Uterus (tissue), 4 donors: ENCODE measurements at places on chromosomes 1 and 21.

GRCh38 chr1:159879977-159880376 is 17.5 kb upstream of the VSIG8 start:
- no peak for DNase-seq

DNA sequence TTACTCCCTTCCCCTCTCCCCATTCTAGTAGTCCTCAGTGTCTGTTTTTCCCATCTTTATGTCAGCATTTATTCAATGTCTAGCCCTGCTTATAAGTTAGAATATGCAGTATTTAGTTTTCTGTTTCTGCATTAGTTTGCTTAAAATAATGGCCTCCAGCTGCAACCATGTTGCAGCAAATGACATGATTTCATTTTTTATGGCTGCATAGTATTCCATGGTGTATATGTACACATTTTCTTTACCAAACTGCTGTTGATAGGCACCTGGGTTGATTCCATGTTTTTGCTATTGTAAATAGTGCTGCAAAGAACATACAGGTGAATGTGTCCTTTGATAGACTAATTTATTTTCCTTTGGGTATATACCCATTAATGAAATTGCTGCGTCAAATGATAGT is 267.7 kb downstream of the SRGAP2C start:
- no peak for DNase-seq

DNA sequence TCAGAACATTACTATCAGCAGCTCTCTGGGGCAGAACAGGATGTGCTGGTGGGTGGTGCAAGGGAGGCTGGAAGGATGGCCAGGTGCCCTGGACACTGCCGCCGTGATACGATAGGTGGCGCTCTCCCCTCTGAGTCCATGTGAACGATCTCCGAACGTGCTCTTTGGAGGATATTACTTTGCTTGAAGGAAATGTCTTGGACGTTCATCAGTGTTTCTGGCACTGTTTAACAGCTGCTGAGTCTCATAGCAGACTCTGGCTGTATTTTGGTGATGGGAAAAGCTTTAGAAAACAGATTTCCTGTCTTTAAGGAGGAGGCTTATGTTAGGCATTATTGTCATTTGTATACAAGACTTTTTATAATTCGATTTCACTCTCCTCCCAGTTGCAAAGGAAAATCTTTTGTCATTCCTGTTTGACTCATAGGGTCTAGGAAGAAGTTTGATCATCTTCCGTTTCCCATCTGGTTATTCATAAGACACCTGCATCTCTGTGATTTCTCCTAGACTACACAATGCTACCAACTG is 386.2 kb upstream of the ADGRL2 start:
- DNase-seq, result peak; percentile 36

DNA sequence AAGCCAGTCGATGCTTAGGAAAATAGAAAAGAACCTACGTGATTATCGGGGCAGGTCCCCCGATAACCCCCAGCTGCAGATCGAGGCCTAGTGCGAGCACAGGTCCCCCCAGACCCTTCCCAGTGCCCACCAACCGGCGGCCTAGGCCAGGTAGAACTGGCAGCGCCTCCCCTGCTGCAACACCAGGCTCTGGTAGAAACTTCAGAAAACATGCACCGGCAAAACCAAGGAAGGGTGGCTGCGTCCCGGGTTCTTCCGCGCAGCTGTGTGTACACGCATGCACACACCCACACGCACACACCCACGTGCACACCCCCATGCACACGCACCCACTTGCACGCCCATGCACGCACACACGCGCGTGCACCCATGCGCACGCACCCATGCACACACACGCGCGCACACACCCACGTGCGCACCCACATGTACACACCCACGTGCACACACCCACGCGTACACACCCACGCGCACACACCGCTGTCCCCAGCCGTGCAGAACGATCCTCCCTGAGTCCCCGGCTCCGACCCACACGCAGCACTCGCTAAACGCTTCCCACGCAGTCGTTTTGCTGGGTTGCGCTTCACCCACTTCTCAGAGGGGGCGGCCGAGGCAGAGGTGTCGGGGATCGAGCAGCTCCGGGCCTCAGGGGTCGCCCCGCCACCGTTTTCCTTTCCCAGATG is 5.2 kb downstream of the TSPEAR start:
- DNase-seq, result no peak

- DNase-seq, result no peak
These were observed 14.4 kb upstream of the ZNF362 start for GRCh38 chr1:33241866-33242265.

GRCh38 chr1:29677028-29678024 is 441.0 kb downstream of the PTPRU start:
- DNase-seq, result no peak

GRCh38 chr1:93082313-93082712 is 3.2 kb downstream of the MTF2 start:
- DNase-seq, result no peak

DNA sequence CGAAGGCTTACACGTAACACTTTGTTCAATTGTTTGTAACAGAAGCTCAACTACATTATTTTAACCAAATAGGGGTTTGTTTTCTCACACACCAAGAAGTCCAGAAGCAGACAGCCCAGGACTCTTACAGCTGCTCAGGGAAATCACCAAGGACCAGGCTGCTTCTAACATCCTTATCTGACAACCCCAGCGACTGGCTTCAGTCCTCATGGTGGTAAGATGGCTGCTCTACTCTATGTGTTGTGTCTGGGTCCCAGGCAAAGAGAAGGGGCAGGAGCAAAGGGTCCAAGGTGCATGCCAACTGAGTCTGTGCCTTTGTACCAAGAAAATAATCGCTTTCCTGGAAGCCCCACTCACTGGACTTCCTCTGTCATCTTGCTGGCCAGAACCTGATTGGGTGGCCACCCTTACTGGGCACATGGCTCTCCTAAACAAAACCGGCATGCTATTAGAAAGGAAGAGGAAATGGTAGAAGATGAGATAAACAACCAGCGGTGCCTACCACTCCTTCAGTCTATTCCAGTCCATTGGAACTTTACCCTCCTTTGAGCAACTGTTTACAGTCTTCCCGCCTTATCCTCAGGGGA is 34.1 kb upstream of the LRRC8D start:
- DNase-seq, result no peak

GRCh38 chr1:55212349-55213150 is 2.6 kb downstream of the USP24 start:
- no peak for DNase-seq

DNA sequence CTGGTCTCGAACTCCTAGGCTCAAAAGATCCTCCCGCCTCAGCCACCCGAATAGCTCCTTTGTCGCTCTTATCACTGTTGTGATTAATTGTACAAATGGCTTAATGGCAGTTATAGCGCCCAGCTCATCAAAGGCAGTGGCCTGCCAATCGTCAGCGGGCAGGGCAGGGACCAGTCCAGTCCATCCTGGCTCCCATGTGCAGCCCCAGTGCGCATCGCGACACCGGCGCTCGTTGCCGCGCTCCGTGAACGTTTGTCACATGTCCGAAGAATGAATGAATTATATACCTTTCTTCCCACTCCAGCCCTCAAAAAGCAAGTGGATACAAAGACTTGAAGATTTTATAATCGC is 18.4 kb downstream of the MTX1 start:
- DNase-seq, result no peak

- DNase-seq, result no peak
These were observed 31.4 kb upstream of the WASF2 start for GRCh38 chr1:27521336-27521831.

DNA sequence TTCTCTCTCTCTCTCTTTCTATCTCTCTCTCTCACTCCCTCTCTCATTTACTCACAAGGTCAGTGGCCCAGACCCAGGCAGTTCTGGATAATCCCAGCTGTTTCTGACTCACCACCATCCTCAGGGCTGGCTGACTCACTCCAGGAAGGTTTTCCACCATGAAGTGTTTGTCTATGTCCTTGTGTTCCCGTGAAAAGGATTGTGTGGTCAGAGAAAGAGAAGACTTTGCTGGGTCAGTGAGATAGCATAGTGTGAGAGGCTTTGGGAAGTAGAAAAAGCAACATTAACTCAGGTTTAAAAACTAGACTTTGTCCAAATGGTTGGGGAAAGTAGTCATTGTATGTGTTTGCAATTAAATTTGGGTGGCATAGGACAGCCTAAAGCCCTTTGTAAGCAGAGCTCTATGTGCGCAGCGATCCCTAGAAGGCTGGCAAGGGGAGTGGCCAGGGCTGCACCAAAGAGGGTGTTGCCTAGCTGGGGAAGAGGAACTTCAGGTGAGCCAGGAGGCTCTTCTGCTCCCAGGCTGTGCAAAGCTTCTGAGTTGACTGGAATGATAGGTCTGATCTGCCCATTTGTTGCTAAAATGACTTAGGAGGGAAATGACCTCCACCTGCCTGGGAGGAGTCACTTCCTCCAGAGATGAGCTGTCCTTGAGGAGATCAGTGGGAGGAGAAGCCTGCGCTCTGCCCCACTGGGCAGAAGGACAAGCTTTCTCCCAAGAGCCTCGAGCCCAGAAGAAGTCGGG is 4.9 kb upstream of the CAPN2 start:
- peak; percentile 91 for DNase-seq

DNA sequence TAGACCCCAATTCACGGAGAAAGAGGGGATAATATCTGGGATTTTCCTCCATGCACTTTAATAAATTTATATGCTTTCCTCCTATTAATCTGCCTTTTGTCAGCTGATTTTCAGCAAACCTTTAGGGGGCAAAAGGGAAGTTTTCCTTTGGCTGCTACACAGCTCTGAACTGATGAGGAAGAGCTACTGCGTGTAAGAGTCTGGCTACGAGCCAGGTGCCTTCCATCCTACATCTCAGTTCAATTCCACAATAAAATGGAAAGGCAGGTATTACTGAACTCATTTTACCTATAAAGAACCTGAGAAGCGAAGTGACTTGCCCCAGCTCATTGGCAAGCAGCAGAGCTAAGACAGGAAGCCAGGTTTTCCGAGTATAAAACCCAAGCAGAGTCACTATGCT is 28.3 kb upstream of the ZNF326 start:
- DNase-seq, result no peak

- no peak for DNase-seq
These were observed 288.3 kb downstream of the PTPRC start for GRCh38 chr1:198927129-198927528.

DNA sequence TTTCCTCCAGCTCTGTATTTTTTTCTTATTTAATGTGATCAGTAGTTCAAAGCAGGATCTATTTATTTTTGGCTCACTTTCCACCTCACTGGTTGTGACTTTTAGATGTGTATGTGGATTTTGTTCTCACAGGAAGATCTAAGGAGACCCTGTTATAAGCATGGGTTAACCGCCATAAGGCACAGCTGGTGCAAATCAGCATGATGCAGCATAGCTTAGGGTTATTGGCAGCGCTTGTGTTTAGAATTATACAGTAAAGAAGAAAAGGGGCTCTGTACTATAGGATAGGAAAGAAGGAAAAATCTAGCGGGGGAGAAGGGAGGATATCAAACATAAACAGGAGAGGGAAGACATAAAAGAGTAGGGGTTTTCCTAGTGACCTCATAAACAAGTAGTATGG is 26.9 kb upstream of the RGL1 start:
- no peak for DNase-seq

DNA sequence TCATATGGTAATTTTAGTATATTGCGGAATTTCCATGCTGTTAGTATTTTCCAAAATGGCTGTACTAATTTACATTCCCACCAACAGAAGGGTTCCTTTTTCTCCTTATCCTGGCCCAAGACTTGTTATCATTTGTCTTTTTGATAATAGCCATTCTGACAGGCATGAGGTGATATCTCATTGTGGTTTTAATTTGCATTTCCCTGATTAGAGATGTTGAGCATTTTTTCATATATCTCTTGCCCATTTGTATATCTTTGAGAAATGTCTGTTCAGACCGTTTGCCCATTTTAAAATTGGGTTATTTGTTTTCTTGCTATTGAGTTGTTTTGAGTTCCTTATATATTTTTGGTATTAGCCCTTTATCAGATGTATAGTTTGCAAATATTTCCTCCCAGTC is 14.0 kb downstream of the CAPZA1 start:
- no peak for DNase-seq

GRCh38 chr21:41367945-41368734 is 6.3 kb downstream of the MX2 start:
- DNase-seq, result no peak

DNA sequence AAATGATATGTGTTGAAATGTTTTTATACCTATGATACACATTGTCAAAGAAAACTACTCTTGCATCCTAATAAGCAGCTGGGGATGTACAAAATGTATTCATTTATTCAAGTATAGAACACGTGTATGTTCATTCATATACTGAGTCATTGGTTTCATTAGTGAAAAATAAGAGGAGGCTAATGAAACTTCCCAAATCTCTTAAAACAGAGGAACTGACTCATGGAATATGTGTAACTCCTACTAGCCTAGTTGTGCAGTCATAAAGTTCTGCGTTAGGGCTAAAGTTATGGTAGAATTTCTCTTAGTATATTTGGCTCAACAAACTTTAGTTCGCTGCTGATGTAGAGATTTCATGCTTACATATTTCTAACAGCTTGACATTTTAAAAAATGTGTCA is 441.6 kb downstream of the NCAM2 start:
- no peak for DNase-seq

GRCh38 chr1:116270316-116271057 is 102.6 kb upstream of the ATP1A1 start:
- DNase-seq, result no peak

- DNase-seq, result no peak
These were observed 584.8 kb downstream of the PLA2G4A start for GRCh38 chr1:187413405-187414169.

DNA sequence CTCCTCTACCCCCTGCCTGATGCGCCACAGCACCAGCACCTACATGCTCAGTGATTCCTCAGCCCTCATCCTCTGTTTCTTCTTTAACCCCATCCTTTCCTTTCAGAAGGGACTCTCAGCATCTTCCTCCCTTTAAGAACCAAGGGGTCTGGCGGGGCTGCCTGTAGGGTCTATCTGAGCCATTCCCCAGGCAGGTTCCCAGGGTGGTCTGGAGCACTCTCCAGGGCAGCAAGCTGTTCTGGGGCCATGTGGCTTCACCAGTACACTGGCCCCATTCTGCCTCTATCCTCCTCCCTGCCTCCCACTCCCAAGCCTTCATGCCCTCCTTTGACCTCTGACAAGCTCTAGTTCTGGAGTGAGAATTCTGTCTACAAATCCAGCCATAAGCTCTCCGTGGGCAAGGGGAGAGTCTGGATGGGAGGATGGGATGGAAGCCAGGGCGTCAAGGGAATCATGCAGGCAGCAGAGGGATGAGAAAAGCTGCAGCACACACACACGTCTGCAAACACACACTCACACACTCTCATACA is 10.4 kb downstream of the BATF3 start:
- no peak for DNase-seq

DNA sequence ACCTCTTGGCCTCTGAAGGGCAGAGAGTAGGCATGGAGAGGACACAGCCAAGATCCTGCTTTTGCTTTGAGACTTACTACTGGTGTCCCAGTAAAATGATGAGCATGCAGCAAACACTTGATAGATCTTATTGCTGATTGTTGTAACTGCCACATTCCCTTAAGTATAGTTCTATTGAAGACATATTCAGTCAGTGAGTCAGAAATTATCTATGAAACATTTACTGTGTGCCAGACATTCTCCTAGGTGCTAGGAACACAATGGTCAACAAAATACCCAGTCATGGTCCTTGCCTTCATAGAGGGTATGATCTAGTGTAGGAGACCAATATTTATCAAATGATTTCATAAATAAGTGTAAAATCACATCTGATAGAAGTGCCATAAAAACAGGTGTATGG is 13.6 kb downstream of the STYXL2 start:
- DNase-seq, result no peak

GRCh38 chr1:95145493-95145892 is 28.3 kb downstream of the TLCD4 start:
- no peak for DNase-seq
